ENCODE measurements at places on chromosomes 3 and 15.

DNA sequence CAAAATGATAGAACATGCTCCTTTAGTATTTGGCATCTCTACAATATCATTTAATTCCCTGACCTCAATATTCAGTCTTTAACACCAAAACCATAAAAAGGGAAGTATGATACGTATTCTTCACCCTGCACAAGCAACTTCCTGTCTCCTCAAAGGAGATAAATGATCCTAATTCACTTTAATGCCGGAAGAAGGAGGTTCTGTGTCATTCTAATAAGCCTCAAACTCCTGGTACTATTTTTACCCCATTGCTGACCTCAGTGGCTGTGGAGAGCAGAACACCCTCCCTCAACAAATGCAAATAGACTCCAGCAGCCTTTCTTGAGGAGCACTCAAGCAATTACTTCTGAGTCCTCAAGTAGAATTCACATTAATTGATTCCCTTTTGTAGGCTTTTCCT lies 173.3 kb downstream of the TMEM108 start:
- DNase-seq: no peak

DNA sequence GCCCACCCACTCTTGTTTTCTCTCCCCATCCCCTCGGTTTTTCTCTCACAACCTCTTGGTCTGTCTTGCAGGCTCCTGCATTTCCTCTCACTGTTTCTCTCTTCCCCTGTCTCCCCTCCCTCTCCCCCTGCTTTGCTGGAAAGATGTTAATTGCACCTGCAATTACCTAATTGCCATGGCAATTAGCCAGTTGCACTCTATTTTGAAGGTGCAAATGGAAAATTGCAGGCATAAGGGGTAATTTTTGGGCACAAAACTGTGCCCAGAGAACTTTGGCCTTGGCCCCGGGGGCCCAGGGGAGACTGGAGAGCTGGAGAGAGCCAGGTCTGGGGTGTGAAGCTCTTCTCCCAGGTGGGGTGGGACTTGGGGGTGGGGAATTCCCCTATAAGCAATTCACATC lies 164.5 kb upstream of the TLE3 start:
- DNase-seq: no peak

DNA sequence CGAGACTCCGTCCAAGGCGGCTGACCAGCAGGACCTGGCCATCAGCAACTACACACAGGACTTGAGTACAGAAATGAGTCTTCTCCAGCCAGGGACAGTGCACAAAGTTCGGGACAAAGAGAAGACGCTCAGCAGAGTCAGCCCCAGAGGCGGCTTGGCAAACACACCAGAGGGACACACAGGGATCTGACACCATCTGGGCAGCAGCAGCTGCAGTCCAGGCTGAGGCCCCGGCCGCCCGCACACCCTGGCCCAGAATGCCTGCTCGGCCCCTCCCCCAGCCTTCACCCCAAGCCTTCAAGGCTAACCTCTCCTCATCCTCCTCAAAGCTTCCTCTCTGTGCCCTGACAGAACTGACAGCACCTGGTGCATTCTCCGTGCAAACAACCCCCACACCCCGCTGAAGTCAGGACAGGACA lies 61.1 kb downstream of the XXYLT1 start:
- DNase-seq: no peak

- DNase-seq: no peak
These were observed 495.5 kb downstream of the TAFA4 start for GRCh38 chr3:68436619-68437401.

GRCh38 chr15:68511073-68511991 lies 67.5 kb upstream of the CORO2B start:
- no peak for DNase-seq

DNA sequence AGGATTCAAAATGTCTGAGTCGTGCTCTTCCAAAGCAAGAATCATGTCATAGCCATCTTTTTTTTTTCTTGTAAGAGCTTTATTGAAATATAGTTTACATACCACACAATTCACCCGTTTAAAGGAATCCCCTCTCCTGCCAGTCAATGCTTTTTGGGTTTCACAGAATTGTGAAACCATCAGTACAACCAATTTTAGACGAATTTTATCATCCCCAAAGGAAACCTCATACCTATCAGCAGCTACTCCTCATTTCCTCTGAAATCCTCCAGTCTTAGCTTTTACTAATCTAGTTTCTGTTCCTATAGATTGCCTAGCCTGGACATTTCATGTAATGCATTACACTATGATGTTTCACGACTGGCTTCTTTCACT lies 39.6 kb downstream of the ADIPOQ start:
- DNase-seq: no peak

- DNase-seq: no peak
These were observed 161.9 kb upstream of the RGMA start for GRCh38 chr15:93250950-93251349.

GRCh38 chr3:12400616-12401194 lies 83.6 kb upstream of the TSEN2 start:
- no peak for DNase-seq

DNA sequence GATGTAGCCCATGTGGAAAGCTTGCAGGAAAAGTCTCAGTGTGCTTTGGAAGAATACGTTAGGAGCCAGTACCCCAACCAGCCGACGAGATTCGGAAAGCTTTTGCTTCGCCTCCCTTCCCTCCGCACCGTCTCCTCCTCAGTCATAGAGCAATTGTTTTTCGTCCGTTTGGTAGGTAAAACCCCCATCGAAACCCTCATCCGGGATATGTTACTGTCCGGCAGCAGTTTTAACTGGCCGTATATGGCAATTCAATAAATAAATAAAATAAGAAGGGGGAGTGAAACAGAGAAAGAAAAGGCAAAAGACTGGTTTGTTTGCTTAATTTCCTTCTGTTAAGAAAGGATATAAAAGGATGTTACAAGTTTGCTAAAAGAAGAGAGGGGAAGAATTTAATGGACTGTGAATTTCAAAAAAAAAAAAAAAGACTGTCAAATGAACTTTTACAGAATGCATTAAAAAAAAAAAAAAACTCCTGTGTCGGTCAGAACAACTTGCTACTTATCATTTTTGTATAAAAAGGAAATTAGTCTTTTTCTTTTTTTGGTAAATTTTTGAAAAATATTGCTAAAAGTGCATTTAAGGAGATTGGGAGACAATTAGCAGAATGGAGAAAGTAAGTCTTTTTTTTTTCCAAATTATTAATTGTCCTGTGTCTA lies 7.0 kb downstream of the NR2F2 start:
- no peak for DNase-seq

DNA sequence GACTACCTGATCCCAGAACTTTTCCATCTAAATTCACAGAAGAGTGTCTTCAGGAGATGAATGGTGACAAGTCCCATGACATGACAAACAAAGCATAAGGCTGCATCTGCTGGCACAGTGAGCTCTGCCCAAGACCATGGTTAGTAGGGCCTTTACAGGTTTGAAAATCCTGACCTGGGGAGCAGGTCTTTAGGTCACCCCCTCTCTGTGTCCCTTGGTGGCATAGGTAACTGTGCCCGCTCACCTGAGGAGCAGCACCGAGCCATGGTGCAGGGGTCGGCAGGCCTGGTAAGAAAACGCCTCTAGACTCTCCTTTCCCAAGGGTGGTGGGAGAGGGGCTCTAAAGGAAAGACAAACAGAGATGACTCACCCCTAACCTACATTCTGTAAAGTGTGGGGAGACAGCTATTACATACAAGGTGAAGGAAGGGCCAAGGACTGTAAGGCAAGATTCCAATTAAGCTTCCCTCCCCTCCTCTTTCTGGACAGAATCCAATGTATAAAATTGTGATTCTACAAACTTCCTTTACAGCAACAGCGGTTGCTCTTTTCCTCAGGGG lies 74.0 kb downstream of the SATB1 start:
- DNase-seq: no peak

DNA sequence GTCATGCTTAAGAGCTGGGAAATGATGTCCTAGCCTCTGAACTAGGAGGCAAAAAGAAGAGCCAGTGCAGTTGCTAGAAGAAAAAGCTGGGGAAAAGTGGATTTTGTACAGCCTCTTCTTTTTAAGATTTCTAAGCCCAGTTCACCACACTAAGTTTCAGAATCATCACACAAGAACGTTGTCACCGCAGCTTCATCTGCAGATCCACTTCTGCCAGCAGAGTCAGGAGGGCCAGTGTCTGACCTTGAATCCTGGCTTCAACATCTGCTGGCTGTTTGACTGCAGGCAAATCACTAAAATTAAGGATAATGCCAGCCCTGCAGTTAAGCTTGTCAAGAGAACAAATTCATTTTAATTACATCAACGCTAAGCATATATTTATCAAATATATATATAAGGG lies 36.2 kb downstream of the HDC start:
- DNase-seq: no peak

DNA sequence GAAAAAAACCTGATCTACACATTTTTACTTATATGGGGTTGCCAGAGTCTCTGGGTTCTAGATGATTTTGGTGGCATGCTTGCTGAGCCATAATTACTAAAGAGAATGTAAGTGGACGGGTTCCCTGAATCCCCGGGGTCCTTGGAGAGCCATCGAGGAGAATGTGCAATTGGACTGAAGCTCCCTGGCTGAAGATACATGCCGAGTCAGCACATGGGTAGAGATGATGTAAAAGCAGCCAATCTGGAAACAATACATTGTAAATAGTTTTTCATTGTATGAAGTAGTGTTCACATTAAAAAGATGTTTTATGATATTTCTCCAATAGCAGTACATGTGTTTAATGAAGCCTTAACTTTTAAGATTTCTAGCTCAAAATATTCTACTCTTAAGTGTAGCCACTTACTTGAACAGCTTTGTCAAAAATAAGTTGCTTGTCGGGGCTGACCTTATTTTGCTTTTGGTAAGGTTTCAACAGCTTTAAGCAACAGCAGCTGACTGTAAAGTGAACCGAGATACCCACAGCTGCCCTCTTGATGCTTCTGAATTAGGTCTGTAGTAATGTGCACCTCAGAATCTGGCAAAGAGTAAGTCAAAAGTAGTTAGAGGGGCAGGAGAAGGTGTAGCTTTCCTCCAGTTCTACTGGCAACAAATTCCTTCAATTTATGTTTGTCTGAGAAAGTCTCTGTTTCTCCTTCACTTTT lies 205.7 kb downstream of the PLCL2 start:
- no peak for DNase-seq

DNA sequence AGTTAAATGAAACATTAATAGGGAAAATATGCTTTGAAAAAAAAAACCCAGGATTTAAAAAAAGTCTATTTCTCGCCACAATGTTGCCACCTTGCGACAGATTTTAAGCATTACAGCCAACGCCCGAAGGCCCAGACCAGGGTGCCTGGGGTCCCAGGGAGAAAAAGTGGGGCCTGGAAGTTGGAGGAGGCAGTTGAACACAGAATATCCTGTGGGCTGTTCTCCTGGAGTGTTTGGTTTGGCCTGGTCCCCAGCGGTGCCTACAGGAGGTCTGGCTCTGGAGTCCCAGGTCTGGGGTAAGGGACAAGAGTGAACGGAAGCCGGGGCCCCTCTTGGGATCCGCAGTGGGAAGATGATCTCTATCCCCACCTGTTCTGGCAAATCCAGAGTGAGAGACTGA lies 3.4 kb downstream of the RNU6-1 start:
- DNase-seq: no peak
